ENCODE measurements at places on chromosomes 1 and 21.

DNA sequence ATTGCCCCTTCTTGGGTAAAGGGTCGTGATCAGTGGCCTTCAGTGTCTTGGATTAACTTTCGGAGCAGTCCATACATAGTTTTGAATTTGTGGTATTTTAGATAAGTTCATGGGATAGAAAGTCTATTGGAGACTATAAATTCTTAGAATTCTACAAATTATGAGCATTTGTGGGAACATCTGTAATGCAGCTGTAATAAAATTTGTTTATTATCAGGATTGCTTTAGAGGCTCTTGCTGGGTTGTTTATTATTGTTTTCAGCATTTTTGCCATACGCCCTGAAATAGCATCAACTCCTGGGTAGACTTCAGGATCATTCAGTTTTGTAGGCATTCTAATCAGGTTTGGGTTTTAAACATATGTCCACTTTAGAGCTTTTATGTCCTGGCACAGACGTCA is 16.1 kb downstream of the LAMC1 start:
- no peak for DNase-seq

DNA sequence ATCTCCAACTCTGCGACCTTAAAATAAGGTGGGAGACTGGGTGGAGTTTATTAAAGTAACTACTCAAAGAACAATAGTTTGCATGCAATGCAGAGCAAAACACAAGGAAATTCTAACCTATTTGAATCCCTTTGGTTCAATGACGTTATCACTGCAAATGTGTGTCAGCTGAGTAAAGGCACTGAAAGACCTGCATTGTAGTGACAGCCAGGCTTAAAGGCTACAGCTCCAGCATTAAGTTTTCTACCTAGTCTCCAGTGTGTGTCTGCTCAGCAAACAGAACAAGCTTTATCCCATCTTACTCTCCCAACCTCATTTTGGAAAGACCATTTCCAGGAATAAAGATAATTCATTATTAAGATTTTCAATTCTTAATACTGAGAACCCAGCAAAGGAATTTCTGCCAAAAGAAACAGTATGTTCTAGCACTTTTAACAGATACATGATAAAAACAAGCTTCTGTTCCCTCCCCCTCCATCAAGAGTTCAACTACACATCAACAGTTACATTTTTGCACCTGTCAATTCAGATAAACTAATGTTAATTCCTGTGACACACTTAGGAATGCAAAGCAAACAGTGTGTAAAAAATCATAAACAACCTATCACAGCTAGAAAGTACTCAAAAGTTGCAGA is 14.2 kb downstream of the PTP4A2 start:
- DNase-seq = no peak

DNA sequence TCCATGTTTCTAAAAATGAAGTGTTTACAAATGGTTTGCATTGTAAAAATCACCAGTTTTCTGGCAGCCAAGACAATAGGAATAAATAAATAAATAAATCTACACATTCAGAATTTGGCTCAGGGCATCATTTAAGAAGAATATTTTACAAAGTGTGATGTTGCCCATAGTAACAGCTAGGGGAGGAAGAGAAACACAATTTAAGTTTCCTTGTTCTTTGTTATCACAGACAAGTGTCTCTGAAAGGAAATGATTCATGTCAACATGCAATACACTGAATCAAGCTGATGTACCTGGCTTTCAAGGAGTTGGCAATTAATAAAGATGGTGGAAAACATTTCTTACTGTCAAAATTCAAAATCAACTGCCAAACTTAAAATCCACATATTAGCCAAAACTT is 74.7 kb downstream of the LHX8 start:
- DNase-seq = no peak

- no peak for DNase-seq
These were observed at the start of gene TIAM1 for GRCh38 chr21:31343680-31344480. TIAM1 (minus strand) TSS chr21:31344261; CDS start chr21:31266972, 77,289 bp downstream.

DNA sequence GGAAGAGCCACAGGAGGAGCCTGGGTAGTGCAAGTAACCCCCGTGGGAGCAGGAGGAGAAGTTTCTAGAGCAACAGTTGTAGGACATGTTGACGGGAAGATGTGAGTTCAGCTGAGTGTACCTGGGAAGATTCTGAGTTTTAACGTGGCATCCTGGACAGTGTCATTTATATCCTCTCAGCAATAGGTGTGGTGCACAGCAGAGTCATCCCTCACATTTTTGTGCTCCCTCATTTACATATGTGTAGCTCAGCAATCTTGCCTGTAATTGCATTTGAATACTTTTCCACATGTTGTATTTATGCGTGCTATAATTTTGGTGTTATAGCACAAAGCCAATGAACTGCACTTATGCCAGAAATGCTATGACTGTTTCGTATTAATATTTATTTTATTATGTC is at the start of gene KRTAP13-3:
Gene KRTAP13-3, minus strand, starts transcription at position 101 of the 400 bp plus-strand sequence. Its CDS starts 14 bp downstream, at position 87.
- DNase-seq = no peak

GRCh38 chr21:36430841-36431240 is 45.6 kb downstream of the CHAF1B start:
- no peak for DNase-seq

GRCh38 chr1:205003358-205004131 is 39.5 kb upstream of the CNTN2 start:
- DNase-seq = no peak

- DNase-seq = no peak
These were observed 42.4 kb upstream of the MTF2 start for GRCh38 chr1:93036672-93037071.

DNA sequence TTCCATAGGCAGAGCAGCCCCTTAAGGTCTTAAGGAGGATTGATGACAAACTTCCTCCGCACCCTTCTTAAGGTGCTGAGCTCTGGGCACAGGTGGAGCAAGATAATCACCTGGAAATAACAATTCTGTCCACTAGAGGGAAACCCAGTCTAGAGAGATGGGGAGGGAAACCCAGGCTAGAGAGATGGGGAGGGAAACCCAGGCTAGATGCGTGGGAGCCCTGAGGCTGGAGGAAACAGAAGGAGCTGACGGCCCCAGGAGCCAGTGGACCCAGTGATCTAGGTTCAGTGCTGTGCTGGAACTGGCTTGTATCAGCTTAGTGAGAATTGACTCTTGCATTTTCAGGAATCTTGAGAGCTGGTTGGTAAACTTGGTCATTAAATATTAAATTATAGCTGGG is 17.8 kb upstream of the MYCL start:
- DNase-seq = peak; percentile 14

GRCh38 chr1:60572378-60572777 is 498.8 kb upstream of the C1orf87 start:
- no peak for DNase-seq

GRCh38 chr21:42041711-42042110 is 29.4 kb upstream of the UMODL1 start:
- DNase-seq = no peak

DNA sequence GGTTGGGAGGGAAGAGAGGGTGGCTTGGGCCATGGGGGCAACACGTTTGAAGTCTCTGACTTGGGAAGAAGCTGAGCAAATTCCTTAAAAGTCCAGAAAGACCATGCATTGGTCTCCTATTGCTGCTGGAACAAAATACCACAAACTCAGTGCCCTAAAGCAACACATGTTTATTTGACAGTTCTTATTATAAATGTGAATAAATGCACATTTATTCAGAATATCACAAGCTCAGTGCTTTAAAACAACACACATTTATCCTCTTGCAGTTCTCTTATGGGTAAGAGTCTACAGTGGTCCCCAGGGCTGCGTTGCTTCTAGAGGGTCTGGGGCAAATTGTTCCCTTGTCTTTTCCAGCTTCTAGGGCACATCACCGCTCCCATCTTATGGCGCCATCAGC is 10.1 kb upstream of the PRAMEF12 start:
- no peak for DNase-seq

- DNase-seq = no peak
These were observed 42.4 kb downstream of the CASQ2 start for GRCh38 chr1:115726161-115726560.

- no peak for DNase-seq
These were observed 127.8 kb downstream of the NRDC start for GRCh38 chr1:51750729-51751128.

GRCh38 chr1:54549181-54549924 is 1.3 kb downstream of the ACOT11 start:
- DNase-seq = no peak

GRCh38 chr1:157103268-157103667 is 3.7 kb upstream of the ETV3L start:
- DNase-seq = no peak

GRCh38 chr1:68145418-68146126 is 86.8 kb downstream of the WLS start:
- DNase-seq = no peak

GRCh38 chr1:62265956-62266935 is 53.0 kb downstream of the KANK4 start:
- no peak for DNase-seq

GRCh38 chr1:228061411-228062084 is 21.0 kb upstream of the ARF1 start:
- no peak for DNase-seq

DNA sequence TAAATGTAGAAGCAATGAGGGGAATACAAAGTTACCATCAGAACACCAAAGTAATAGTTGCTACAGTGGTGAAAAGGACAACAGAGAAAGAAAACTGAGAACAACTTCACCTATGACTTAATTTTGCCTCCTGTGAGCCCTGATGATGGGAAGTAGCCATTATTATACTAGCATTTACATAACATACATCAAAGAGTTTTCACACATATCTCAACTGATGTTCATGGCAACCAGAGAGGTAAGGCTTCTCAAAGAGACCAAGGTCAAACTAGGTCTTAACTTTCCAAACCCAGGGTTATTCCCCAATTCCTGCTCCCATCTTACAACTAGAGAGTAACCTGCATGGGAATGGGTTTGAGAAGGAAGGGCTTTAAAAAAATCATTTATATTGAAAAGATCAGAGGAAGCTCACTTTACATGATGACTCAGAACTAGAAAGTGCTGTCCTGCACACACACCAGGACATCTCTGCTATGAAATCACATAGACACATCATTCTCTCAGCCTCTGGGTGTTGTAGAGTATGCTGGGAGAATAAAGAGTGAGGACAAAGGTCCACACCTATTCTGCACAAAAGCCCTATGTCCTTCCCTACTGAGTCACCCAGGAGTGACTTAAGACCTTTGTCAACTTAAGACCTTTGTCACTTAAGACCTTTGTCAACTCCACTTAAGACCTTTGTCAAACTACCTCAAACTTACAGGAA is 179.7 kb downstream of the TNFSF18 start:
- no peak for DNase-seq

DNA sequence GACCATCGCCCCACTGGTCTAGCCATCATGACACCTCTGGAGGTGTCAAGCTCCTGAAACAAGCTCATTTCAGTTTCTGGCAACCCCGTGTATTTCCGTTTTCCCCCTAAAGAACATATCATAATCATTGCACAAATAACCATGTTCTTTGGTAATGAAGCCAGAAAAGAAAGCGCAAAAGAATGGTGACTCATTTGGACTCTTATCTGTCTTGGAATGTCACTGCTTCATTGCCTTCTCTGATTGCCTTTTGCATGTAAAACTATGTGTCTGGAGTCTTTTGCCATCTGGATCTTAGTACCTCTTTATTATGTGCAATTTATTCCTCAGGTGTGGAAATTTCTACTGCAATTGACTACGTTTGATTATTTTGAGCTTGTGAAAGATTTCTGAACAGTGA is 110.5 kb downstream of the COLGALT2 start:
- DNase-seq = no peak

- DNase-seq = no peak
These were observed 41.5 kb upstream of the TSNAX start for GRCh38 chr1:231487019-231487418.

DNA sequence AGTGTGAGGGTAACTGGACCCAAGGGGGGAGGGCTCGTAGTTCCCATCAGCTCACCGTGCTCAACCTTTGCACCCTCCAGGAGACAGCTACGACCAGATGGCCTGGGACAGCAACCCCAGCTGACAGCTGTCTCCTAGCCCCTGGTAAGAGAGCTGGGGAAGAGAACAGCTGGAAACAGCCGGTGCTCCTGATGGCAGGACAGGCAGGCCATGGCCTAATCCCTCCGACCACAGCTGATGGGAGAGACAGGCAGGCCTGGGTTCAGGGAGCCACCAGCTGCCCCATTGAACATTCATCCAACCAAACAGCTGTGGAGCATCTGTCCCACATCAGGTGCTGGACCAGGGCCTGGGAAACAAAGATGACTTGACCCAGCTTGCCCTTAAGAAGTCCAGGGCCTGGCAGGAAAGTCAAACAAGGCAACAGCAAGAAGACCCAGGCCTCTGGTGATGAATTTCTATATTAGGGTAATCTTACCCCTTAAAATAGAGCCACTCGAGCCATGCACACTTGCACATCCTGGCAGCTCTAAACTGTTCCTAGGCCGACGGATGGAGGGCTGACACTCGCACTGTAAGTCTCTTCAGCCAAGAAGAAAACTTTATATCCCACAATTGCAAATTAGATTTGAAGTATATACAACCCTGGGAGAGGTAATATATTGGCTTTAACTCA is 12.2 kb downstream of the OLFML2B start:
- DNase-seq = no peak

DNA sequence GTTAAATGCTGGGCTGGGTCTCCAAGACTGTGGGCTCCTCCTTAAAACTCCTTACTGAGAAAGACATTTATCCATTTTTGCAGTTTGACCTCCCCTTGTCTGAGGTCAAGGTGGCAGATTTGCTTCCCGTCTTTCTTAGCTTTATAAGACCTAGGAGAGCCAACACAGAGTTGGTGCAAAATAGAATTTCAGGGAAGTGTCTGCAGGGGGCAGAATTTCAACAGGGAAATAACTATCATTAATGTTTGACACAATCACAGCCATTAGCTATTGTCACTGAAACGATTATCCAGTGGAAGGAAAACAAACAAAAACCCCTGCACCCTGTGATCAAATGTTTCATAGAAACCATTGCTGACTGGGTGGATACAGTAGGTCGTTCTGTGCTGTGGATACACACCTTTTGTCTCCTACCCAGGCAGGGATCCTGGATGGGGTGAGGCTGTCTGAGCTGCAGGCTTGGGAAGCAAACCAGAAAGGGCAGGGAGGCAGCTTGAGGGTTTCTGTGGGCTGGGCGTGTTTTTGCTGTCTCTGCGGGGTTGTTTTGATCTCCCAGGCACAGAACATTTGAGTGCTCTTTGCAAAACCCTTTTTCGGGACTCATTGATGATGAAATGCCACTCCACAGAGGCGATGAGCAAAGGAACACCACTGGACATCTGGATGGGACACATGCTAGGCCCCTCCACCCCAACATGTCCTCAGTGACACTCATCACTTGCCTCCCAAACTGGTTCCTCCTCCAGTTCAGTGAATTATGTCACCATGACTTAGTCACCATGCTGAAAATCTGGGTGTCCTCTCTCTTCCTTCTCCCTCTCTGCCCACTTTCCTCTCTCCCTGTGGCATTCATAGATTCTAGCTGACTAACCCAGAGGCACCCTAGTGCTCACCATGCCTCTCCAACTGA is 94.2 kb upstream of the SERBP1 start:
- DNase-seq = no peak

DNA sequence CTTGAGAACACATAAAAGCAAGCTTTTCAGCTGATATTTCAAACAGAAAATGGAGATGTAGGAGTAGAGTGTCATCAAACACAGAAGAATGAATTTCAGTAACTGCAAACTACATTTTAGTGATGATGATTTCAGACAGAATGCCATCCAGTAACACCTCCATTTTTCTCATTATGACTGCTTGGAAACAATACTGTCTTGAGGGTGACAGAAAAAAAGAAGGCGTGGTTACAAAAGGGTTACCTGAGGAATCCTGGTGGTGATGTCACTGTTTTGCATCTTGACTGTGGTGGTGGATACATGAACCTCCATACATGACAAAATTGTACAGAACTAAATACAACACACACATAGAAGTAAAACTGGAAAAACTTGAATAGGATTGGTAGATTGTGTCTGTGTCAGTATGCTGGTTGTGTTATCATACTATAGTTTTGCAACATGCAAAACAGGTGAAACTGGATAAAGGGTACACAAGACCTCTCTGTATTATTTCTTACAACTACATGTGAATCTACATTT is 375.9 kb downstream of the PTBP2 start:
- no peak for DNase-seq
